ENCODE measurements at places on chromosomes 1 and 21.
A peak's percentile ranks its signal among the peaks of the same experiment; 100 is the strongest.

DNA sequence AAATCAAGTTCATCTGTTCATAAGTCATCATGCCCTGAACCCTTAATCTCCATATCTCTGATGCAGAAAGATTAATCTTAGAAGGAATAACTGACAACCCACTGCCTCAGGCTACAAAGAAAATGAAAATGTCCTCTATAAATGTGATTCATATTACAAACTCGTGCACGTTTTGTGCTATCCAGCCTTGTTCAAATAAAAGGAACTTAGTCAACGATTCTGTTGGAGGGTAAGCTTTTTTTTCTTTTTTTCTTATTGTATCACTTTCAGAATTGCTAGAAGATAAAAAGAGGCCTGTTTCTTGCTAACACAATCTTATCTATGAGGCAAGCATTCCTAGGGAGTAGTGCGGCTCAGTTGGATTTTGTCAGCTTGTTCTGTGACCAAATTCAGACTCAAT is 228.4 kb downstream of the TM2D1 start:
- no peak for DNase-seq

GRCh38 chr1:179305450-179305849 is 11.9 kb downstream of the SOAT1 start:
- DNase-seq: no peak

DNA sequence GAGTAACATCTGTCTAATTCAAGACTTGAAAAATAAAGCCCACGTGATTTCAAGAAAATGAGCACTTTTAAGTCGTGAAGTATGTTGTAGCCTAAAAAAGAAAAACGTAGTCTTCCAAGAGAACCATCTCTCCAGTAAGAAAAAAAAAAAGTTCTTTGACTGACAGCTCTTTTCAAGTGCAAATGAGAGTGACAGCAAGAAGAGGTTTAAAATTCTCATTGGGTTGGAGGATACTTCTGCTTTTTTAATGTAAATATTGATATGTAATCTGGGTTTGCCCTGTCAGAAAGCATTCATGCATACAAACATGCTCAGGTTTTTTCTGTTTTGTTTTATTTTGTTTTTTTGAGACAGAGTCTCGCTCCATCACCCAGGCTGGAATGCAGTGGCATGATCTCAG is 32.3 kb upstream of the PRDM2 start:
- DNase-seq: no peak

DNA sequence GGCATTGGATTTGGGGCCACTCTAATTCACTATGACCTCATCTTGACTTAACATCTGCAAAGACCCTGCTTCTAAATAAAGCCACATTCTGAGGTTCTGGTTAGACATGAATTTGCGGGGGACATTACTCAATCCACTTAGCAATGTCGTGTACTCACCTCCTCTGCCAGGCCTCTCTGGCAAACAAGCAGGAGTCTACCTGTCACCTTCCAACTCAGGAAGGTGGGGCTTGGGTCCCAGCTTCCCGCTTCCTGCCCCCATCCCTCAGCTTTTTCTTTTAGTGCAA is 177.8 kb downstream of the PSMG1 start:
- DNase-seq: no peak

DNA sequence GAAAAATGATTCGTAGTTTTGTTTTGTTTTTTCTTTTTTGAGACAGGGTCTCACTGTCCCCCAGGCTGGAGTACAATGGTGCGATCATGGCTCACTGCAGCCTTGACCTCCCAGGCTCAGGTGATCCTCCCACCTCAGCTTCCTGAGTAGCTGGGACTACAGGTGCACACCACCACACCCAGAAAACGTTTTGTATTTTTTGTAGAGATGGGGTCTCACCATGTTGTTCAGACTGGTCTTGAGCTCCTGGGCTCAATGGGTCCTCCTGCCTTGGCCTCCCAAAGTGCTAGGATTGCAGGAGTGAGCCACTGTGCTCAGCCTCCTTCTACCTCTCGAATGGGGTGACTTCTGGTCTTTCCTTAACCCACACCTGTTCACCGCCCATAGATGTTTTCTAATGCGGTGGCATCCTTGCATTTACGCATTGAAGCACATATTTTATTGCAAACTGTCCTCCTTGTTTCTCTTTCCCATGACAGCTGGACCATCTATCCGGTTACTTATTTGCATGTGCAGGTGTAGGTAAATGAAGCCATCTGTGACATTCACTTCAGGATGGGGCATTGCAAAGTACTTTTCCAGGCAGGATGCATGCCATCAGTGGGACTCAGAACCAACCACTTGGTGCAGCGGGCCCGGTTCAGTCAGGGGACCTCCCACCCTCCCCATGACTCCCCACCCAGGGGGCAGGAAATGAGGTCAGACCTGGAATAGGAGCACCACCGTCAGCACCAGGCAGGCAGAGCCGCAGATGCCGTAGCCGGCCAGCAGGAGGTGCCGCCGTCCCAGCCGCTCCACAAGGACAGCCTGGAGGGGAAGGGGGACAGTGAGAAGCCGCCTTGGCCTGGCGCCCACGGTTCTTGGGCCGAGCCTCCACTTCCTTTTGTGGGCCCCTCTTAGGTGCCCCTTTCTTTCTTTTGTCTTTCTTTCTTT is 16.5 kb downstream of the SLC2A7 start:
- no peak for DNase-seq

- no peak for DNase-seq
Observed at GRCh38 chr1:41073971-41074370, 52.4 kb upstream of the SLFNL1 start.

- DNase-seq: no peak
Observed at GRCh38 chr1:44970317-44970716, 16.1 kb downstream of the EIF2B3 start.

DNA sequence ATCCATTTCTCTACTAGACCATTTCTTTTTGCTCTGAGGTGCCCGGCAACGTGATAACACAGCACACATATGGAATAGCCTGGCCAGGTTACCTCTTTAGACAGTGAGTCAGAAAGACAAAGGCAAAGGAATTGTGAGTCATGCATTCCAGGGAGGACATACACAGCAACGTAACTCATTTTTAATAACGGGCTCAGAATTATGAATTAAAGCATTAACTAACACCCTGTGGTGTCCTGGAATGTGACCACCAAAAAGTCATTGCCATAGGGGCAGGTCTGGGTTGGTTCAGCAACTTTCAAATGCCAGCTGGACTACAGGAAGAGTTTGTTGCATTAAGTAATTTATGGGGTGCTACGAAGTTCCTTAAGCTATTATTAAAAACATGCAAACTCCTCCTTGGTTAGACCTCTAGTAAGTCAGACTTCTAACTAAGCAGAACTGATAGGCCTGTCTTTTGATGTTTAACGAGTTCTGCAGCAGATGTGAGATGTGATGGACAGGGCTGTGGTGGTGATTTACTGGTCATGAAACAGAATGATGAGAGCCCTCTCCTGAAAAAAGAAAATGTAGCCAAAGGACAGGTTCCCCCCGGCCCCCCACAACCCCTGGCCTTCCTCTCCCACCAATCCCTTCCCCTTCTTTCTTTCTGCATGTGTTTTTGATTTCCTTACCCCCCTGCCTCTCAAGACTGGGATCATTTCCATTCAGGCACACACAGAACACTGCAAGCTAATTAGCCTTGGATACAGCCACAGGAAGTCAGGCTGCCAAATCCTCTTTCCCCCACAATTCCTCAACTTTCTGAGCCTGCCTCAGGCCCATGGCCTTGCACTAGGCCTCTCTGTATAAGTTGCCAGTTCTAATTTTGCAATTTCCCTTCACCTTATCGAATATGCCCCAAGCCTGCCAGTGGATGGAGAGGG is 88.9 kb upstream of the HAO2 start:
- no peak for DNase-seq

DNA sequence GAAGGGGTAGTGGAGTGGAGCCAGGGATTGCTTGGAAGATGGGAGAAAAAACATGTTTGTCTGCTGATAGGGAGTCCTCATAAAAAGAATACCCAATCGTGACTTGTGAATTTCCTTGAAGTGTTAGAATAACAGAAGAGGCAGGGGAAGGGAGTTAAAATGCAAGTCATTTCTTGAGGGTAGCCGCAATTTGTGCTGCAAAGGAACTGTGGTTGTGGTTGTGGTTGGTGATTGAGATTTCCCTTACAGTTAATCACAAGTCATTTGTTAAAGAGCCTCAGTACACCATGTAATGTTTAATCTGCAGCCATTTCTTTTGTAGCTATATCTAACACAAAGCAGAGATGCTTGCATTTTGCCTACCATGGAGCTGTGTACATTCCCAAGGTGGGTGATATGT is 38.5 kb upstream of the EGLN1 start:
- peak; percentile 77 for DNase-seq

- DNase-seq: no peak
Observed at GRCh38 chr1:228392111-228392936, 14.3 kb downstream of the TRIM11 start.

DNA sequence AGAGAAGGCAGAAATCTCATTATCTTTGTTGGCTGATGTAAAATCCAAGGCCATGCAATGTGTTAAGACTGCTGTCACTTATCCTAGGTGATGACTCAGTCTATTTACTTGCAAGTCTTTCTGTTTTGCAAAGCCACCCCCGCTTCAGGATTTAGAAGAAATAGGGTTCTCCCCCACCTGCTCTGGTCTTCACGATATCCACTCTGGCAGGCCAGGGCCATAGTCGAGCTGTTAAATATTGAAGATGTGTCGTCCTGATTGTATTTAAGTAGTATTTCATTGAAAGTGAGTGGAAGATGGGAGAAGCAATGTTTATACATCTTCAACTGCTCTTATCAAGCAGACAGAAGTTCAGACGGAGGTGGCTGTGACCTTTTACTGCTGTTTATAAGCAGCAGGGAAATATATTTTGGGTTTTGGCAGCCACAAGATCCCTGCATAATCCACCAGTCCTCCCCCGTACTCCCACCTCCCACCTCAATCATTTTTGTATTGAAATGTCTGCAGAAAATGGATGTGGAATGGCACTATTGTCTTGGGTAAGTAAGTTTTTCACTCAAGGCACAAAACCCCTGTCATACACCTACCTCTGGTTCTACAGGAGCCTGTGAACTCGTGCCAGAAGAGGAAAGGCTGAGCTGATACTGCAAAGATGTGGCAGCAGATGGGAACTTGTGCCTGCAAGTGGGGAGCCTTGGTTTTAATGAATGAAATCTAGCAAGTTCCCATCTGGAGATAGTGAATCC is 117.4 kb downstream of the MRPS6 start:
- no peak for DNase-seq

- DNase-seq: no peak
Observed at GRCh38 chr1:218980881-218981280, 192.8 kb upstream of the LYPLAL1 start.

DNA sequence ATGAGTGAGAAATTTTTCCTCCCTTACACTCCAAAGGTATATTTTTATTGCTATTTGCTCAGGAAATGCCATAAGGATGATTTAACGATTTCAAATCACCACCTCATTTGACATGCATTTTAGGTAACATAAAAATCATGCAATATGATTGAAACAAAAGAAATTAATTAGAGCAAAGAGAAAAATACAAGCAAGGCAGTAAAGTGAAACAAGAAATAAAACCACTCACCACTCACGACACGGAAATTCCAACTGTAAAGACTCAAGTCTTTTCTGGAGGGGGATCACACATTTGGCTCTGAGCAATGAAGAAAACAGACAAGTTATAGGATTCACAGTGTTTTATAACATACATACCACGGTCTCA is 86.8 kb upstream of the ARHGAP29 start:
- DNase-seq: no peak

- no peak for DNase-seq
Observed at GRCh38 chr1:78958711-78959110, 47.8 kb downstream of the ADGRL4 start.

- DNase-seq: peak; percentile 28
Observed at GRCh38 chr1:8422510-8423268, 104.8 kb downstream of the SLC45A1 start.

DNA sequence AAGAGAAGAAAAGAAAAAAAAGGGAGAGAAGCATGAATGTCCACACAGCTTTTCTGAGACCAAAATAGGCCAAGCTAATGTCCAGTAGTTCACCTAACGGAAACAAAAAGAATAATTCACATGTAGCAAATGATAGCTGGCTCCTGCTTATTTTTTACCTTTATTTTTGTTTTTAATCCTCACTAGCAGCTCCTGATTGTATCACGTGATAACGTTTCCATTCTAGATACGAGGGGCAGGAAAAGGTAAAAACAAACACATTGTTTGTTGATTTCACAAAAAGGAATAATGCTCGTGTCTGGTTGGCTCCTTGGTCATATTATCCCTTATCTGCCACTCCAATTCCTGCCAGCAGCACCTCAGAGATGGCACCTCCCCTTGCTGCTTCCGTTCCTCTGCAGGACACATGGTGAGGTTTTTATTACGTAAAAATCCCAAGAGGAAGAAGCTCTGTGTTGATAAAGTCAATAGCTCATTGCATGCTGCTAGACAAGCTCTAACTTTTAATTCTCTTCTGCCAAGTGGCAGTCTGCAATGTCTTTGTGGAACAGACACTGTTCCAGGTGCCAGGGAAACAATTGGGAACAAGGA is 201.7 kb downstream of the CRB1 start:
- DNase-seq: no peak

DNA sequence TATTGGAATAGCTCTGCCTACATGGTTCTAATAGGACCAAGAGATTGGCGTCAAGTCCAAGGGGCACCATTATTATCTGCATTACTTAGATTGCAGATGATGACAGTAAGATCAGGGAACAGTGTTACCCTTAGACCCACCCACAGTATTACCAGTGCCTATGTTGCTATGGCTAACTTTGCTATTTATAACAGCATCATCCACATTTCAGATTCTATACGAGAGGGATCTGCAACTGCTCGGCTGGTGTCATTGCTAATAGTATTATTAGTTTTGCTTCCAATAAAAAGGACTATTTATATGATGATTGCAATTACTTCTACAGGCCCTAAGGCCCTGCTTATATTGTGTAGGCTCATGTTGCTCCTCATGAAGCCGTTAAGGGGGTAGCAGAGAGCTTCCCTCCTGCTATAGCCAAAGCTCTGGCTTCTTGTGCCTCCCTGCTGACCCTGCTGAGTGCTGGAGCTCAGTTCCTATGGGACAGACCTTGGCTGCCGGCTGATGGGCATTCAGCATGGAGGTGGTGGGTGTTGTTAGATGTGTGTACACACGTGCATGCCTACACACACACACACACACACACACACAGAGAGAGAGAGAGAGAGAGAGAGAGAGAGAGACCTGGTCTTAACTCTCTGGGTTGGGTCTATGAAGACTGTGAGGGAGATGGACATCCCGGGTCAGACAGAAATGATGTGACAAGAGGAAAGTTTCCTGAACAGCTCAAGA is 1.3 kb downstream of the BCAN start:
- no peak for DNase-seq
